Fibroblast of skin of right quadriceps (primary cell): ENCODE measurements at places on chromosomes 7 and 10.

GRCh38 chr7:47153576-47153975 lies 428.3 kb downstream of the TNS3 start:
- DNase-seq, result no peak

GRCh38 chr10:15290150-15290549 lies 80.9 kb downstream of the FAM171A1 start:
- no peak for DNase-seq

DNA sequence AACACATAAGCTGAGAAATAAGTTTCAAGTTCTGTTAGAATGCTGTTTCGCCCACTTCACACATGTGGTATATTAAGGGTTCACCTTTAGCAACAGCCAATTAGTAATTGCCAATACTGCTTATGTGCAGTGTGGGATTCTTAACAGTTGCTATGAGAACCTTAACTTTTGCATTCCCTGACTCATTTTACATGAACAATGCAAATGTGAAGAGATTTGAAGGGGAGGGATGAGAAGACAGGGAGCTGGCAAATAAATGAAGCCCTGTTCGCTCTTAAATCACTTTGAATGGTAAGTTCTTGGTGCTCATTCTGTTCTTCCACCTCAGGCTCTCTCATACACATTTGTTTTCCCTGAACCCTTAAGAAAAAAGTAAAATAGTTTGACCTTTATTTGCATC lies 82.3 kb downstream of the LRRC4 start:
- no peak for DNase-seq

- DNase-seq, result peak; percentile 79
Observed at GRCh38 chr10:103854686-103855391, 537 bp downstream of the SH3PXD2A start.

- DNase-seq, result no peak
Observed at GRCh38 chr10:128694851-128695725, 568.9 kb upstream of the MKI67 start.

DNA sequence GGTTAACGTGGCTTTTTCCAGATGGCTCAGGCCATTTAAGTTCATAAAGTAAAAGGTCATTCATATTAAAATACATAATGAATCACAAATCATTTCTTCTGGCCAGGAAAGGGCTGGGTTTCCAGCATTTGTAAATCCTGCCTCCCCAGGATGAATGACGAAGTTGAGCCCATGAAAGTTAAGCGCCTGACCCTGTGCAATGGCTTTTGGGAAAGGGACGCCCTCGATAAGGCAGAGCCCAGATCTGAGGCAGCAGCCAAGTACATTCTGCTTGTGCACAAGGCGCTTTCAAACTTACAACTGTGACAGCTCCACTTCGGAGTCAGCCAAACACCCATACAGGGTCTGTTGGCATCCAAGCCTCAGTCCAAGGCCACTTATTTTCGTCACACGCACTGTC lies 2.8 kb downstream of the GIMAP6 start:
- no peak for DNase-seq

DNA sequence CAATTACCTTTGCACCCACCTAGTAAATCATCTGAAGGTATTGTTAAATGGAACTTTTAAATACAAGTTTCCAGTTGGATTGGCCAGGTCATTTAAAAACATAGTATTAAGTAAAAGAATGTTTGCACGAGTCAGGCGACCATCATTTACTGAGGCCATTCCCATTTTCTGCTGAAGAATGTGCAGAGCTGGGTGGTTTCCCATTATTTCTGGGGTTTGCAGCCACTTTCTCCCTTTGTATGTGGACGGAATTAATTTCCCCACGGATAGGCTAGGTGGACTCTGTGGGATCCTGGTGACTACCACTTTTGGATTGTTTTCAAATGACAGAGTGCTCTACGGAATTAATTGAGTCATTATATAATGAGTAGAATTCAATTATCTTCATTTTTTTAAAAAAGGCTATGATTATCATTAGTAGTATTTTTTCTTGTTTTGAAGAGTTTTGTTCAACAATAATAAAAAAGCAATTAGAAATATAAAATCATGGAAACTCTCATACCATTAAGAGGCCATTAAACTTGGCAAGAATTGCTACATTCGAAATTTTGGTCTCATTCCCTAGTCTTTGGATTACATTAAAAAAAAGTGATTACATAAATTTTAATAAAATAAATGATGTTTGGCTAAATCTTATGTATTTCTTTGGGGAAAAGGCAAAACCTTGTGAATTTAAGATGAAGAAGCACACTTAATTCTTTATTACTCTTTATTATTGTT lies 120.4 kb upstream of the FZD8 start:
- DNase-seq, result no peak

DNA sequence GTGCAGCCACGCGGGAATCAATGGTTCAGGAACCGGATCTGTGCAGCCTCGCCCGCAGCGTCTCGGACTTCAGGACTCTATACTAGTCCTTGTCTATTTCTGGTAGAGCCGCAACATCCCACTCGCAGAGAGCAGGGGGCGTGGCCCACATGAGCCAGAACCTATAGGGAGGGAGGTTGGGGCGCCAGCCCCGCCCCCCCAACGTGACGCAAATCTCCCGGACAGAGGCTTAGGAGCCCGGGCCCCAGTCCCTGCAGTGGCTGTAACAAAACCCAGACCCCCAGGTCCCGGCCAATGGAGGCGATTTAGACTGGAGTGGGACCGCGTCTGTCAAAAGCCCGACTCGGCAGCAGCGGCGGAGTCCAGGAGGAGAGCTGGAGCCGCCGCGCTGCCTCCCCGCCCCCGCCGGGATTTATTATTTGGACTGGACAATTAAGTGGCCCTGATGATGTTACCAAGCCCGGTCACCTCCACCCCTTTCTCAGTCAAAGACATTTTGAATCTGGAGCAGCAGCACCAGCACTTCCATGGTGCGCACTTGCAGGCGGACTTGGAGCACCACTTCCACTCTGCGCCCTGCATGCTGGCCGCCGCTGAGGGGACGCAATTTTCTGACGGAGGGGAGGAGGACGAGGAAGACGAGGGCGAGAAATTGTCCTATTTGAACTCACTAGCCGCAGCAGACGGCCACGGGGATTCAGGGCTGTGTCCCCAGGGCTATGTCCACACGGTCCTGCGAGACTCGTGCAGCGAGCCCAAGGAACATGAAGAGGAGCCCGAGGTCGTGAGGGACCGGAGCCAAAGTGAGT lies at the start of gene NKX2-3:
Gene NKX2-3 (plus strand): TSS at position 256 of the 809 bp plus-strand sequence. CDS start 190 bp downstream, at position 446.
- DNase-seq, result peak; percentile 46

DNA sequence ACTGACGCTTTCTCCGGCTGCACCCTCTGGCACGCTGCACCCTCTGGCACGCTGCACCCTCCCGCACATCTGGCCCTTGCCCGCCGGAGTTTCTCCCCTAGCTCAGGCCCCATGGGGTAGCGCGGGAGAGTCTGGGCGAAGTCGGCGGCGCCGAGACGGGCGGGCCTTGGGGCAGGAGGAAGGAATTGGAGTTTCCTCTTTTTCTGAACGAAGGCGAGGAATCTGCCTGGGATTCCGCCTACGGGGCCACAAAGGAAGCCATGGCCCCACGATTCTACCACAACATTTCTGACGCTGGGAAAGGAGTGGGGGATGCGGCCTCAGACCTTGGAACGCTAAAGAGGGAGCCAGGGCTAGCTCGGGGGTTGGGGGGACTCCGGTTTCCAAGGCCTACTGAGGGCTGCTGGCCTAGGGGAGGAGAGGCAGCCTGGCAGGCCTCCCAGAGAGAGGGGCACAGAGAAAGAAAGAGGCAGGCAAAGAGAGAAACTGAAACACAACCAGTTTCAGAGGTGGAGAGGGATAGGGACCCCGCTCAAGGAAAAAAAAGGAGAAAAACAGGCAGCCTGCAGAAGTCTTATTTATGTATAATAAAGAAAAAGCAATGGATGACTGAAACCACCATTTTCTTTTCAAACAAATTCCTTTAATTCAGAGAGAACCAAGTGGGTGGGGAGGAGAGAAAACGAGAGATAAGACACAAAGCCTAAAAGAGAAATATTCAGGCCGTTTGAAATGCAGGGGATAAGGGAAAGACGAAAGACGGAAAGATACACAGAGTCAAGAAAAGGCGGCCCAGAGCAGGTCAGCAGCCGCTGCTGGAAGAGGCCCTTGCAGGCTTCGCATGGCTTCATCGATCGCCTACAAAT lies 4.3 kb downstream of the TLX1 start:
- no peak for DNase-seq

GRCh38 chr10:76991621-76992020 lies 646.0 kb downstream of the KCNMA1 start:
- DNase-seq, result no peak

GRCh38 chr7:44368885-44369284 lies 43.5 kb upstream of the CAMK2B start:
- no peak for DNase-seq

GRCh38 chr7:146510088-146510680 lies 393.6 kb downstream of the CNTNAP2 start:
- DNase-seq, result no peak

DNA sequence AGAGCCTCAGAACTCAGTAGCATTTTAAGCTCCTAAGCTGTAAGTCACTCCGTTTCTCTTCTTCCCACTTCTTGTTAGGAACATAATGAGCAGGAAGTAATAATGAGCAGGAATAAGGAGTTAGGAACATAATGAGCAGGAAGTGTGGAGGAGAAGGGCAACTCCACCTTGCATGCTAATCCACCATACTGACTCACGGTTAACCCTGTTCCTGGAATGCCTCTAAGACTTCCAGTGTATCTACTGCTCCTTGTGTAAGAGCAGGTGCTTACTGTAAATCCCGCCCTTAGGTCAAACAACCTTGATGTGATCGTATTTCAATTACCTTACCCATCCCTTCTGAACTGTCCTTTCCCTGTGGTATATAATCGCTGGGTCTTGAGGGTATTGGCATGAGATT lies 528.7 kb downstream of the CALN1 start:
- DNase-seq, result no peak

GRCh38 chr7:8436965-8437364 lies 3.6 kb downstream of the NXPH1 start:
- DNase-seq, result no peak

DNA sequence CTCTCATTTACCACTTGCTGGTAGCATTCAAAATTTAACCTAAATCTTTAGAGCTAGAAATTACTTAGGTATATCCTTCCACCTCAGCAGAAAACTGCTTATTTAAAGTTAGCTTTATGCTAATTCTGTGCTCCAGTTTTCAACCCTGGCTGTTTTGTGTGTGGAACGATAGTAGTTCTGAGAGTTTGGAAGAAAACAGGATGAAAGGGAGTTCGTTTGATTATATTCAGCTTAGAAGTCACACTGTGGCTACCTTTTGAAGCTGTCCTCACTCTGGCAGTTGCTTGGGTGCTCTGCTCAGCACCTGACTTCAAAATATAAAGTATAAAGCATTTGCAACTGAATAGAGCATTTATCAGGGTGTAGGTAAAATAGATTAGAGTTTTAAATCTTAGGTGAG lies 2.6 kb upstream of the ASCC1 start:
- no peak for DNase-seq

- DNase-seq, result no peak
Observed at GRCh38 chr10:64732372-64732957, 1211.3 kb downstream of the REEP3 start.

DNA sequence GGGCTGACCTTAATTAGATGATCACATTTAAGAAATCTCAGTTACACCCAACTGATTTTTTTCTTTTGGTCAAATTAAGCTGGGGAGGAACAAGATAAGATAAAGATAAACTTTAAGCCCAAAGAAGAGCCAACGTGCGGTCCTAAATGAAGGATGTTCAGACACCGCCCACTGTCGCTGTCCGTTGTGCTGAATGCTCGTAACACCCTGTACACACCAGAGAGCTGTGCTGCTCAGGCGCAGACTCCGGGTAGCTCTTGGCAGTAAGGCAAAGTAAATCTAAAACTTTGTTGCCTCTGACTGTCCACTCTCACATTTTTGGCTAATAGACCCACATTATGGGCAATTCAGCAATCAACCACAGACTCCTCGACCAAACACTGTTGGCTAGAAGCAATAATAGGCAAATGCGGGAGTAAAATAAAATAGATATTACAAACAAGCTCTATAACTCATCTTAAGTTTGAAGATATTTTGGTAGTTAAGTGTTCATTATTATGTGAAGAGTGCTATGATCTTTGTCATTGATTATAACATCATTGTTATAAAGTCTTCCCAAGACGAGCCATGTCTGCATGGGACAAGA lies 57.1 kb downstream of the PLPP4 start:
- DNase-seq, result peak; percentile 35

- no peak for DNase-seq
Observed at GRCh38 chr7:143305423-143306070, 10.4 kb upstream of the CLCN1 start.

DNA sequence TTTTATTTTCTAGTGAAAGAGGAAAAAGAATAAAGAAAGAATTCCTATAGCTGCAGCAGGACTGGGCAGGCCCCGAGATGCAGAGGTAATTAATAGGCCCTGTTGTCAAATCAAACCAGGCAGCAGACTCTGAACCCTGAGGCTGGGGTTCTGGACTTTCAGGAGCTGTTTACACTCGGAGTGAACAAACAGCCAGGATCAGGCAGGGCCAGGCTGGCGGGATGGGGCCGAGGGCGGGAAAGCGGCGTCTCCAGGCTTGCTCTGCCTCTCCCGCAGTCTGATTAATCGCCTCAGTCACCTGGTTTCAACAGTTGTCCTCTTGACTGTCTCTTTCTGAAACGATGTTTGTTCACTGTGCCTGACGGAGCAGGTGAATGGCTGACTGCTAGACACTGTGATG lies 675.4 kb upstream of the FOXK1 start:
- no peak for DNase-seq

DNA sequence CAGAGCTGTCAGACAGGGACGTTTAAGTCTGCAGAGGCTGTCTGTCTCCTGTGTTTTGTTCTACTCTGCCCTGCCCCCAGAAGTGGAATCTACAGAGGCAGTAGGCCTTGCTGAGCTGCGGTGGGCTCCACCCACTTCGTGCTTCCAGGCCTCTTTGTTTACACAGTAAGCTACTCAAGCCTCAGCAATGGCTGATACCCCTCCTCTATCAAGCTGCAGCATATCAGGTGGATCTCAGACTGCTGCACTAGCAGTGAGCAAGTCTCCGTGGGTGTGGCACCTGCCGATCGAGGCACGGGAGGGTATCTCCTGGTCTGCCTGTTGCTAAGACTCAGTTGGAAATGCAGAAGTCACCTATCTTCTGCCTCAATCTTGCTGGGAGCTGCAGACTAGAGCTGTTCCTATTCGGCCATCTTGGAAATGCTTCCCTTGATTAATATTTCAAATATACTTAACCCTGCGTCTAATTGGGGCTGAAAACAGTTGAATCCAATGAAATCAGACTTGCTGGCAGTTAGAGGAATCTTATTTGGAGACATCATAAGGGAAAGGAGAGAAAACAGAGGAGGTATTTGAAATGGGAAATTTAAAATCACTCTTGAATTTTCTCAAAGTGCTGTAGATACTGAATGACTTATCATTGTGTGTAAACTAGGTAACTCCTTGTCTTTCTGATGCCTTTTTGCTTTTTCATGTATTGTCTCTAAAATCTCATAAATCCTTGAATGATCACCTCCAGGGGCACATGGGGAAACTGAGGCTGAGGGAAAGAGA lies 13.8 kb upstream of the CYP3A5 start:
- no peak for DNase-seq

- DNase-seq, result peak; percentile 63
Observed at GRCh38 chr10:59181668-59182067, 5.2 kb downstream of the PHYHIPL start.

GRCh38 chr7:80480566-80480965 lies 31.3 kb downstream of the GNAT3 start:
- no peak for DNase-seq
